ENCODE measurements at places on chromosomes 3 and 15.

DNA sequence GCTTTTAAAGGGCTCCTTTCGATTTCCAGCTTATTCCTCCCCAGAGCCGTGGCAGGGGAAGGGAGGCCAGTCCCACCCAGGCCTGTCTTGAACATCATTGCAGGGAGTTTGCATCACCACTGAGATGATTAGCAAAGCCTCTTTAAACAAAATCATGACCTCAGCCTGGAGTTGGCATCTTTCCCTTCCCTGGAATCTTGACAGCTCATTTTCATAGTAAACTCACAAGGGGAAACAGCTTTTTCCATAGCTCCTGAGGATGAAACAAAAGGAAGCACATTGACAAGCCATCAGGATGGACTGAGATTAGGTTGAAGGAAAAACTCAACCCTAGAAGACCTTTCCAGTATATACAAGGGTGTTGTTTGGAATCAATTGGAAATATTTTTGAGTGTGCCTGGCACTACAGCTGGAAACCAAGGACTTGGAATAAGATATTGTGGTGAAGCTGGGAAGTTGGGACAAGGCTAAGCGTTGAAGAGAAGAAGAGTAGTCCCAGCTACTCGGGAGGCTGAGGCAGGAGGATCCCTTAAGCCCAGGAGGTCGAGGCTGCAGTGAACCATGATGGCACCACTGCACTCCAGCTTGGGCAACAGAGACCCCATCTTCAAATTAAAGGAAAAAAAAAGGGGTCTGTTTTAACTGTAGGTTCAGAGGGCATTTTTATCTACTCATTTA, 3.1 kb upstream of the LARP6 start:
- no peak for DNase-seq

GRCh38 chr3:111803123-111803593, 55.9 kb upstream of the PHLDB2 start:
- no peak for DNase-seq

DNA sequence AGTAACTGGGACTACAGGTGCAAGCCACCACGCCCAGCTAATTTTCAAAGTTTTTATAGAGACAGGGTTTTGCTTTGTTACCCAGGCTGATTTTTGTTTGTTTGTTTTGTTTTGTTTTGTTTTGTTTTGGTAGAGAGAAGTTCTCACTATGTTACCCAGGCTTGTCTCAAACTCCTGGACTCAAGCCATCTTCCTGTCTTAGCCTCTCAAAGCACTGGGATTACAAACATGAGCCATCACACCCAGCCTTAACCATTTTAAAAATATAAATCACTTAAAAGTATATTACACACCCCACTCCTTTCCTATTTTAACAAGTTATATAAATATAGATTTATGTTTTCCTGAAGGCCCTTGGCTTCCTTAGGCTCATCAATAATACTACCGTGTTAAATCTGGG, 6.5 kb upstream of the DYNC1LI1 start:
- no peak for DNase-seq

- no peak for DNase-seq
Measured at GRCh38 chr15:99438224-99438585, 127.6 kb upstream of the MEF2A start.

- no peak for DNase-seq
Measured at GRCh38 chr15:101394056-101394630, 95.4 kb downstream of the PCSK6 start.

- DNase-seq = no peak
Measured at GRCh38 chr3:65425880-65426279, 612.8 kb downstream of the MAGI1 start.

GRCh38 chr3:107045791-107046190, 331.4 kb upstream of the CCDC54 start:
- DNase-seq = no peak

GRCh38 chr3:183555541-183556081, at the start of gene KLHL6:
Gene KLHL6, minus strand, starts transcription at chr3:183555706. Its CDS starts 53 bp downstream, at chr3:183555653.
- DNase-seq = no peak

DNA sequence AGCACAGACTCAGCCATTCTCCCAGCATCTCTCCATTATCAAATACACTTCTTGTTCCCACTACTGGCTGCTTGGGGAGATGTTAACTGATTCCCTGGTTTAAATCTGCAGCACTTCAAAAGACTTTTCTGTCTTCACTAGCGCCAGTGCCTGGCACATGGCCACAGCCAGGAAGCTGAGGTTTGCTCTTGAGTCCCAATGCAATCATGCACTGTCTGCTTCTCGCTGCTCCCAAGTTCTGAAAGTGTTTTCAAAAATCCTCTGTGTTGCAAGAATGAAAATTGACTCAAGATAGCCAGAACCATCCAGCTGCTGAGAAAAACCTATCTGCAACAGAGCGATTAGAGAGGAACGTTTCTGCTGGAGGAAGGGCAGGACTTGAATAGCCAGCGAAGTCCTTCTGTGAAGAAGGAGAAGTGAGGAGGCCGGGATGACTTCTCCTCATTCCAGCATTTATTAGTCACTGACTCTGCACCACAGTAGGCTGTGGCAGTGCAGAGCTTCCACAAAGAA, 358.4 kb upstream of the NR2F2 start:
- peak; percentile 91 for DNase-seq

GRCh38 chr3:109152320-109152719, 15.8 kb downstream of the C3orf85 start:
- no peak for DNase-seq

- DNase-seq = no peak
Measured at GRCh38 chr15:65885668-65886218, 16.5 kb downstream of the RAB11A start.

DNA sequence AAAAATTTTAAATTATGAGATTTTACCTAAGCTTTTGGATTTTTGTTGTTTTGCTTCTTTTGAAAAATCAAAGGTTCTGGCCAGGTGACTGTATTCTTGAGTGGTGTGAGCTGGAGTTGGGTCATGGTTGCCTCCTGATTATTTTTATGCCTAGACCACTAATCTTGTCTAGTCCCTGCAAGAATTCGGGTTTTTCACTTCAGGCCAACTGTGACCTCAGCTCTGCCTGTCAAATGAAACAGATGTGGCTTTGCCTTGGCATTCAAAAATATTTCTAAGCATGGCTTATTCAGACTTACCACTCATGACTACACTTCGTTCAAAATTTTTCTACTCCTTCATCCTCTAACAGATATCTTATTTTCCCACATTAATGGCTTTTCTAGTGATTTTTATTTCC, 25.4 kb upstream of the CDV3 start:
- no peak for DNase-seq

- no peak for DNase-seq
Measured at GRCh38 chr3:151999936-152000335, 126.5 kb downstream of the SUCNR1 start.

DNA sequence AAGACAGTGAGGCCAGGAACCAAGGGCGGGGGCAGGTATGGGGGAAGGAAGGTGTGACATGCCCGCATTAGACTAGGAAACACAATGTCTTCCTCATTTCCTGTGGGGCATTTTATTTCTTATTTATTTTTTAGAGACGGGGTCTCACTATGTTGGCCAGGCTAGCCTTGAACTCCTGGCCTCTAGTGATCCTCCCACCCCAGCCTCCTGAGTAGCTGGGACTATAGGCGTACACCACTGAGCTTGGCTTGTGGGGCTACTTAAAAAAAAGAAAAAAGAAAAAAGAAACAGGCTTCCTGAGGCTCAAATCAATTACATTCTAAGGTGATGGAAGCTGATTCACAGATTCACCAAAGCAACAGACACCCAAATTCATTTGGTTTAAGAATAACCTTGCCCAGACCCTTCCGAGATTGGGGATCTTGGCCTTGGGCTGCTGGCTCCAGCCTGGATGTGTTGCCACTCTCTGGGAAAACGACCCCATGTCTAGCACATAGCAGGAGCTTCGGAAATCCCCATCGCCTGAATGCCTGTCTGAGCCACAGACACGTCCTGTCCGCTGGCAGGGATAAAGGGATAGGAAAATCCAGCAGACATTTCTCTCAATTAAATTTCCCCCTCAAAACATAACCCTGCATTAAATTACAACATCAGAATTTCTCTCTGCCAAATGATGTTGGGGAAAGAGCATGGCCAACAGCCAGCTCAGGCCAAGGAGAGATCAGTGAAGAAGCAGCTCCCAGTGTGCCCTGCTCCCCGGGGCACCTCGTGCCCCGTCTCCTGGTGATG, 13.0 kb downstream of the CPN2 start:
- DNase-seq = no peak

DNA sequence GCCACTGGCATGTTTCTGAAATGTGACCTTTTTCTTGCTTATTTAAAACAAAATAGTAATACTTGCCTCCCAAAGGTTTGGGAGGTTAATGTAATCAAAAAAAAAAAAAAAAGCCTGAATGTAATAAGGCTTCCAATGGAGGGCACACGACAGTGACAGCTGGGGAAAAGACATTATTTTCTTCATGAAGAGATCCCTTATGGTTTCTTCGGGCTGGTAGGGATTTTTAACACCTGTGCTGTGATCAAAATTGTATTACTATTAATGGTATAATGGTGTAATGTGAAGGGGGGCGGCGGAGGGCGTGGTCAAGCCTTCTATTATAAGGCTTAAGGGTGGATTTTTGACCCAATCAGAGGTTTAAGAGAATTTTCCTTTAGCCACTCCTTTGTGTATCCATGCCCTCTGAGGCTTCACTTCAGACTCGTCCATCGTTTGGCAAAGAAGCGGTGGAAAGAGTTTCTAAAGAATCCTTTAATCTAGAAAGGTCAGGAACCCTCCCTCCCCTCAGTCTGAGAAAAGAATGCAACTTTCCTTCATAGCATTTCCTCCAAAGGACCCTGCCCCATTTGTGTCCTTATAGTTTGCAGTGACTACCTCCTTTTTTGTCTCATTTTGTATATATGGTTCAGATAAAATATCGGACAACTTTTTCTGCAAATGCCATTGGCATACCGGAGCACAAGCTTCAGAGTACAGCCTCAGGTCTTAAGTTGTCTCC, 89.5 kb upstream of the CHD2 start:
- DNase-seq = peak; percentile 87

- DNase-seq = no peak
Measured at GRCh38 chr3:17063596-17063995, 178.8 kb downstream of the PLCL2 start.

DNA sequence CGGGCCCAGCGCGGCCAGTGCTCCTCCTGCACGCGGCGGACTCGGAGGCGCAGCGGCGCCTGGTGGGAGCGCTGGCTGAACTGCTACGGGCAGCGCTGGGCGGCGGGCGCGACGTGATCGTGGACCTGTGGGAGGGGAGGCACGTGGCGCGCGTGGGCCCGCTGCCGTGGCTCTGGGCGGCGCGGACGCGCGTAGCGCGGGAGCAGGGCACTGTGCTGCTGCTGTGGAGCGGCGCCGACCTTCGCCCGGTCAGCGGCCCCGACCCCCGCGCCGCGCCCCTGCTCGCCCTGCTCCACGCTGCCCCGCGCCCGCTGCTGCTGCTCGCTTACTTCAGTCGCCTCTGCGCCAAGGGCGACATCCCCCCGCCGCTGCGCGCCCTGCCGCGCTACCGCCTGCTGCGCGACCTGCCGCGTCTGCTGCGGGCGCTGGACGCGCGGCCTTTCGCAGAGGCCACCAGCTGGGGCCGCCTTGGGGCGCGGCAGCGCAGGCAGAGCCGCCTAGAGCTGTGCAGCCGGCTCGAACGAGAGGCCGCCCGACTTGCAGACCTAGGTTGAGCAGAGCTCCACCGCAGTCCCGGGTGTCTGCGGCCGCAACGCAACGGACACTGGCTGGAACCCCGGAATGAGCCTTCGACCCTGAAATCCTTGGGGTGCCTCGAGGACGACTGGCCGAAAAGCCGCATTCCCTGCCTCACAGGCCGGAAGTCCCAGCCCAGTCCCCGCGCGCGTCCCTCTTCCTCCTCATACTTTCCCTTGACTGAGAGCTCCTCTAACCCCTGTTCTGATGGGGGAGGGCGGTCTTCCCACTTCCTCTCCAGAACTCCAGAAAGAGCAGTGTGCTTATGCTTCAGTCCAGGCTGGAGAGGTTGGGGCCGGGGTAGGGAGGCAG, 1.4 kb upstream of the IL17RC start:
- DNase-seq = no peak

DNA sequence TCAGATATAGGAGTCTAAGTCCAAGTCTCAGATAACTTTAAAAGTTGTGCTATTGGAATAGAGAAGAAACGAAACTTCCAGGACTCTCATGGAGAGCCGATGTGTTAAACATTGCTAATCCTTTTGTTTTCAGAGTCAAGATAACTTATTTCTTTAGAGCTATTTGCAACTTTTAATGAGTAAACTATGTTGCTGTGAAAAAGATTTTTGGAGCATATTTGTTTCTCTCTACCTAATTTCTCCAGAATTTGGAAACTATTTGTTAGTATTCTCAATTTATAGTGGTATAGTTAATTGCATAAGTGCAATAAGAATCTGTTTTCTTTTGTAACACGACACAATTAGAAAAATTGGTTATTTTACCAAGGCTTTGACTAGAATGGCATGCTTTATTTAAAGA, 588.9 kb downstream of the NTRK3 start:
- no peak for DNase-seq

GRCh38 chr15:95025924-95026728, 794.8 kb downstream of the MCTP2 start:
- DNase-seq = no peak

GRCh38 chr3:111915905-111916304, 56.8 kb downstream of the PHLDB2 start:
- no peak for DNase-seq

DNA sequence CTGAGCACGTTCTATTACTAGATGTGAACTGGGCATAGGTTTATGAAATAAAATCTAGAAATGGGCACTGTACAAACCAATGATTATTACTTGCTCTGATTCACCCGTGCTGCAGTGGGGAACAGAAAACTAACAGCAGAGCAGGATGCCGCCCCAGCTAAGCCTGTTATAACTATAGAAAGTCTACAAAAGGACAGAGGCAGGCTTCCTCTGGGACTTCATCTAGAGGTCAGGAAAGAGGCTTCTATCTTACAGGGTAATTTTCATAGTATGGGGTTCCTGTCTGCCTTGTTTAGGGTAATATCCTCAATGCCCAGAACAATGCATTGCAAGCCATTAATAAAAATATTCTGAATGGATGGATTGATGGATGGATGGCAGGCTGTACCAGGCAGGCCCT, 177.0 kb upstream of the TBL1XR1 start:
- DNase-seq = no peak

- DNase-seq = no peak
Measured at GRCh38 chr15:51775967-51776816, 24.8 kb downstream of the TMOD2 start.

GRCh38 chr3:179093807-179094206, 22.2 kb upstream of the ZMAT3 start:
- DNase-seq = no peak

GRCh38 chr3:15204005-15204404, 2.0 kb upstream of the CAPN7 start:
- no peak for DNase-seq

- DNase-seq = no peak
Measured at GRCh38 chr3:111999484-112000324, 982 bp downstream of the TAGLN3 start.
